ENCODE measurements at places on chromosomes 6 and 20.

DNA sequence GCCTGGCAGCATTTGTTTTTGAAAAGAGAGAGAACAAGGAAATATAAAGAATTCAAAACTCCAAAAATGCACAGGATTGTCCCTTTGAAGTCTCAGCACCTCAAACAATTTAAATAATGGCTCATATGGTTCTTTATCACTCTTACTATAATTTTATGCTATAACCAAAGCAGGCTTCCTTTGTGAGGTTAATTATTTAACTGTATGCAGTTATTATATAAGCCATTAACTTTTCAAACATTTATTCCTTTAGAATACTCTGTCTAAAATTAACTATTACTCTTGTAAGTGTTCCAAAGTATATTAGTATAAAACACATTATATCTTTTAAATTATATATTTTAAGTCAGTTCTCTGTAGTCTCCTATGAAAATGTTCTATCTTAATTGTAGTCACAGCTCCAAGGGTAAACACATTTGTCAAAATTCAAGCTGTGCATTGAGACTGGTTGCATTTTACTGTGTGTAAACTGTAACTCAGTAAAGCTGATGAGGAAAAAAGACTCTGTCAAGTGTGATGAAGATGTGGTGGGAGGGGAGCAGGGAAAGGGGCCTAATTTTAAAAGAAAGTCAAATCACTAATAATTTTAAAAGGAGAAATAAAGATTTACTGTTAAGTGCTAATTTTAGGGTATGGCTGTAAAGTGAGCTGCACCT lies 20.0 kb upstream of the PLAGL1 start:
- no peak for DNase-seq
- no peaks in the 10 kb centered on the region for H3K27me3 ChIP-seq
- no peaks in the 10 kb centered on the region for H3K4me1 ChIP-seq
- H3K36me3 ChIP-seq, result no peaks in the 10 kb centered on the region
- no peak overlapping the region for H3K4me3 ChIP-seq

DNA sequence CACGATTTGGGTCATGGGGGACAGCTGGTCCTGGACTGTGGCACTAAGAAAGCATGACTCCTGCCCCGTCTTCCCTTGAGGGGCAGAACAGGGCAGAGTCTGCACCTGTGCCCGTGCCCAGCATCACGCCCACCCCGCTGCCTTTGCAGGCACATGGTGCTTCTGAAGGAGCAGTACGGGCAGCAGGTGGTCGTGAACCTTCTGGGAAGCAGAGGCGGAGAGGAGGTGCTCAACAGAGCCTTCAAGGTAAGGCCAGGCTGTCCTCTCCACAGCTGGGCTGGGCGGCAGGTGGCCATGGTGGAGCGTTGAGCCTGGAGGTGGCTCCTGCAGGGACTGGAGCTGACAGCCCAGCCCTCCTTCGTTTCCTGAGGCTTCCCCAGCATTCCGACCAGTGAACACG lies 77.4 kb downstream of the SYNJ2 start:
- peaks cover 19% of the 10 kb centered on the region for H3K36me3 ChIP-seq
- peaks cover 10% of the 10 kb centered on the region for H3K4me1 ChIP-seq
- no peak overlapping the region for H3K4me3 ChIP-seq
- no peak for DNase-seq
- H3K27me3 ChIP-seq, result no peaks in the 10 kb centered on the region

DNA sequence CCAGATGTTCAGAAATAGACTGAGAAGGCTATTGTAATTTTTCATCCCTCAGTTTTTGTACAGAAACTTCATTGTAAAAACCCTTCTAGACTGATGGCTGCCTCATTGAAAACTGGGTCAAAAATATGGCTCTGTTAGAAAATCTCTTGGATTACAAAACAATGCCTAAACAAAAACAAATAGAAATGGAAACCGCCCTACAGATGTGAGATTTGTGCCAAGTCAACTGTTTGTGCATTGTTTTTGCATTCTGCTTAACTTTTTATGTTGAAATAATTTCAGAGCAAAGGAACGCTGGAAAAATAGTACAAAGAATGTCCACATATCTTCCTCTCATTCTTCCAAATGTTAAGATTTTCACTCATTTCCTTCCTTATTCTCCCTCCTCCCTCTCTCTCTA lies 425.1 kb downstream of the FOXA2 start:
- H3K4me3 ChIP-seq, result no peak overlapping the region
- no peaks in the 10 kb centered on the region for H3K36me3 ChIP-seq
- no peak for DNase-seq
- H3K27me3 ChIP-seq, result no peaks in the 10 kb centered on the region

- no peak overlapping the region for H3K4me3 ChIP-seq
- no peaks in the 10 kb centered on the region for H3K27me3 ChIP-seq
- no peaks in the 10 kb centered on the region for H3K4me1 ChIP-seq
Measured at GRCh38 chr6:64221776-64222175, 586.2 kb downstream of the PHF3 start.

DNA sequence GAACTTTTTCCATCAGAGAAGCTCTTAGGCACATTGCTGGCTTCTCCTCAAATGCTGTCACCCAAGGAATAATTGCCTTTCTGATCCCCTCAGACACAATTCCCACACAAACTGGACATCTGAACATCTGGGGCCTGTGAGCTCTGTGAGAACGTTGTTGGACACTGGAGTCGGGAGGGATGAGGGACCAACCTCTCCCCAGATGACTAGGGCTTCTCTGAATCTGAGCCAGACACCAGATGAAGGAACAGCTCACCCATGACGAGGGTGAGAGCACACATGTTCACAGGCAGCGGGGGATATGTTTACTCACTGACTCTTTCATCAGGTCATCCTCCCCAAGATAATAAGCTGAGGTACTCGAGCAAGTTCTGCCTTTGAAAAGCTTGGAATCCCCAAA lies 283.9 kb upstream of the SUPT3H start:
- DNase-seq, result no peak
- no peaks in the 10 kb centered on the region for H3K4me1 ChIP-seq
- H3K4me3 ChIP-seq, result no peak overlapping the region
- no peaks in the 10 kb centered on the region for H3K27me3 ChIP-seq
- no peaks in the 10 kb centered on the region for H3K36me3 ChIP-seq

Measured in ascending aorta (tissue), 2 donors.